ENCODE measurements at places on chromosomes 12 and 14.

DNA sequence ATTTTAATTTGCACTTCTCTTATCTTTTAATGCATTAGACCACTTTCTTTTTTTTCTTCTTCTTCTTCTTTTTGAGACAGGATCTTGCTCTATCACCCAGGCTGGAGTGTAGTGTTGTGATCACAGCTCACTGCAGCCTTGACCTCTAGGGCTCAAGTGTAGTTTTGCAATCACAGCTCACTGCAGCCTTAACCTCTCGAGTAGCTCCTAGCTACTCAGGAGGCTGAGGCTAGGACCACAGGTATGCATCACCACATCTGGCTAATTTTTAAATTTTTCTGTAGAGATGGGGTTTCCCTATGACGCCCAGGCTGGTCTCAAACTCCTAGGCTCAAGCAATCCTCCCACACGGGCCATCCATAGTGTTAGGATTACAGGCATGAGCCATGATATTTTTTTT is 12.7 kb downstream of the TMED8 start:
- DNase-seq = no peak

- DNase-seq = no peak
These were observed 150.9 kb upstream of the IGF1 start for GRCh38 chr12:102631274-102631673.

DNA sequence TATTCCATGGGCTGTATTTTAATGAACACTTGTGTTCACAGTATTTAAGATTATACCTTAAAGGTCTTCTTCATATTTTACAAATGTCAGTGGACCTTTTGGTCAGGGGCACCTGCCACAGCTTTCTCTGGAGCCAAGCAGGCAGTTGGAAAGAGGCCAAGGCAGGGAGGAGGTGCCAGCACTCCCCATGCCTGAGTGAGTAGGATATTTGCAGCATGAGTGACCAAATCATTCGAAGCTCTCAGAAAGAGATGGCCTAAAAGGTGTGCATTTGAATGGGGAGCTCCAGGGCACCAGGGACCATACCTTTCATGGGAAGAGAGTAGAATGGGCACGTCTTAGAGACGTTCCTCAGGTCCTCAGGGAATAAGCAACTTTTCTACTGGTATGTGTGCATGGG is 121.6 kb downstream of the GPR135 start:
- no peak for DNase-seq

GRCh38 chr12:119689935-119690500 is 22.1 kb downstream of the PRKAB1 start:
- DNase-seq = no peak

- DNase-seq = no peak
These were observed 15.7 kb upstream of the MAPKAPK5 start for GRCh38 chr12:111826316-111826715.

- no peak for DNase-seq
These were observed 4.0 kb downstream of the P2RX2 start for GRCh38 chr12:132622437-132623071.

DNA sequence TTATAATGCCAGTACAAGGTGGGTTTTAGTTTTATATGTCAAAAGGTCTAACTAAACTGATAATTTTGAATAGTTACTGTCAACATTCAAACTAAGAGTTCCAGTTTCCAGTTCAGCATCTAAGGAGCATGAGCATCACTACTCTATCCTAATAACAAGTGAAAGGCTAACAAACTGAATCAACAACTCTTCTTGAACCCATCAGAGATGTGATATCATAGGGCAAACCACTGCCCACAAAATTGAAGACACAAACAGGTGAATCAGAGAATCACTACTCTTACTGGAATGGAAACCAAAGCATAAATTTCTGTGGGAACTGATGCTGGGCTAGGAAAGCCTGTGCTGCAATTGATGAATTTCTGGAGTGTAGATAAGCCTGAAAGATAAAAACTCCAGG is 140.7 kb upstream of the GRIP1 start:
- no peak for DNase-seq

- DNase-seq = no peak
These were observed 825.7 kb downstream of the AACS start for GRCh38 chr12:125890971-125891370.

DNA sequence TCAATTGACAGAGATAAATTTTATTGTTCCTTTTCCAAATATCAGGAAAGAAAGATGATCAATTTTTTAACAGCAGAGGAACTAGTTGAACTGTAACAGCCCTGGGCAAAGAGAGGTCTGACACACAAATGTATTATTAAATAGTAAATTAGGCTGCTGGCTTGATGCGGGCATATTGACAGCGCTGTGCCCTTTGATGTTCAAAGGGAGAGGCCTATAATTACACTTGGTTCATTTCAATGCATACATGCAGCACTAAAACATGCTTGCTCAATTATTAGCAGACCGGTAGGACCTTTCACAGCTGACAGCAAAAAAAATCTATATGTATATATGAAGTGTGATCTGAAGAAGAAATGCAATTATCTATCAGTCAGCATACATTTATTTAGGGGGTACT is 219.8 kb downstream of the SLC2A13 start:
- DNase-seq = no peak

DNA sequence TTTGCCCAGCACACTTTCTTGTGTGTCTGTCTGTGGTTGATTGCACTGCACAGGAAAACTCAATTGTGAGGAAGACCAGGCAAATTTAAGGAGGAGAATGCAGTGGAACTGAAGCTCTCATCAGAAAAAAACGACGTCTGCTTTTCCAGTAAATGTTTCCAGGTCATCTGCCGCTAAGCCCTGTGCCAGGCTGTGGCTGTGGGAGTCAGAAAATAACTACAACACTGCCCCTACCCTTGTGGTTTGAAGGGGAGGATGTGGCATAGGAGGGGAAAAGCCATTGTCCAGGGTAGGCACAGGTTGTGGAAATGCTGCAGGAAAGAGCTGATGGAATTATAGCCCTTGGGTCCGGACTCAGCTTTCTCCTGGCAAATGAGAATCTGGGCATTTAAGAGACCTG is 259.7 kb upstream of the TMEM132C start:
- DNase-seq = no peak

DNA sequence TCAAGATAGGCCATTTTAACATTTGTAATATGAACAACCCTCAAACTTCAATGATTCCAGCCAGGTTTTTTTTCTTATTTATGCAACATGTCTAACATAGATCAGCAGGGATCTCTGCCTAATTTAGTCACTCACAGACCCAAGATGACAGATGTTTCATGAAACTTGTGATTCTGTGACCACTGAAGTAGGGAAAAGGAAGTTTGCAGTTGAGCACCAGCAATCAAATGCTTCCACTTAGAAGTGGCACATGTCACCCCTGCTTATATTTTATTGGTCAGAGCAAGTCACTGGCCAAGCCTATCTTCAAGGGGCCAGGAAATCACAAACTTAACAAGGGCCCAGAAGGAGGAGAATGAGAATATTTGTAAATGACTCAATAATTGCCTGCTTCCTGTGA is 150.6 kb downstream of the BCAT1 start:
- DNase-seq = no peak

GRCh38 chr14:100082723-100083122 is 17.5 kb downstream of the EVL start:
- no peak for DNase-seq

DNA sequence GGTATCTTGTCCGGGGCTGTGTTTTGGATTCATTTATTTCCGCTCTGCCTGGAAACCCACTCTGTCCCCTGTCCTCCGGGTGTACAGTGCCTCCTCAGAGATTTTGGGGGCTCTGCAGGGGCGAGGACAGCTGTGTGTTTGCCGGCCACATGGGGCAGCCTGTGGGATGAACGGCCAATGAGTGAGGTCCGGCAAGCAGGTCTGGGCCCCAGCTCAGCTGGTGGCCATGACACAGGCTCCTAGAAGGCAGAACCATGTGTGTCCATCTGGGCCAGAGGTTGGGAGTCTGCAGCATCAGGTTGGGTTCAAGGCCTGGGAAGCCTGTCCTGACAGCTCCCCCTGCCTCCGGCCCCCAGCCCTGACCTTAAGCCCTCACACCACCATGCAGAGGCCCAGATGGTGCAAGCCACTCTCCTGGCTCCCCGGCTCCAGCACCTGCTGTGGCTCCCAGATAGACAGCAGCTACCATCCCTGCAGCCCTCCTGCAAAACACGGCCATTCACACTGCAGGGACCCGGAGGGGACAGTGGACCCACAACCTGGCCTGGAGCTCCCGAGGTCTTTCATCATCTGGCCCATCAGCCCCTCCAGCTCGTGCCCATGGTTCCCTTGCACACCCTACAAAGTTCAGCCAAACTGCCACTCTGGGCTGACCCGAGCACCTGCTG is 220.1 kb upstream of the C14orf180 start:
- no peak for DNase-seq

DNA sequence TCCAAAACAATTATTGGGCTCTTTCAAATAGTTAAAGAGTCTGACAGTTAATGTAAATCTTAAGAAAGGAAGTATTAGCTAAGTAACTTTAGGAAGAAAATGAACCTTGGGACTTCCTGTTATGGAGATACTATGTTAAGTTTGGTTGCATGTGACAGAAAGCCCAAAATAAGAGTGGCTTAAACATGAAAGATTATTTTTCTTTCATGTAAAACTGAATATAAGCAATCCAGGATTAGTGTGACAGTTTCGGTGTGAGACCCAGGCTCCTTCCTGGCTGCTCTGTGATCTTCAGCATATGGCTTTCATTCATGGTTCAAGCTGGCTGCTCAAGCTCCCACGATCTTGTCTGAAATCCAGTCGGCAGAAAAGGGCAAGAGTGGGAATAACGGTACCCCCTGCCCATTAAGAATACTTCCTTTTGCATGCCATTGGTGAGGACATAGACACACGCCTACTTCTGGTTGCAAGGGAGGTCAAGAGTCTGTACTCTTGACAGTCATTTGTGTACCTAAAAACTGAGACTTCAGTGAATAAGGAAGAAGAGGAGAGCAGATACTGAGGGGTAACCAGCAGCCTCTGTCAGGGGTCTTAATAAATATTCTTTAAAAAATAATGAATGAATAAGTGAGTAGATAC is 2.2 kb upstream of the RPAP3 start:
- DNase-seq = no peak

DNA sequence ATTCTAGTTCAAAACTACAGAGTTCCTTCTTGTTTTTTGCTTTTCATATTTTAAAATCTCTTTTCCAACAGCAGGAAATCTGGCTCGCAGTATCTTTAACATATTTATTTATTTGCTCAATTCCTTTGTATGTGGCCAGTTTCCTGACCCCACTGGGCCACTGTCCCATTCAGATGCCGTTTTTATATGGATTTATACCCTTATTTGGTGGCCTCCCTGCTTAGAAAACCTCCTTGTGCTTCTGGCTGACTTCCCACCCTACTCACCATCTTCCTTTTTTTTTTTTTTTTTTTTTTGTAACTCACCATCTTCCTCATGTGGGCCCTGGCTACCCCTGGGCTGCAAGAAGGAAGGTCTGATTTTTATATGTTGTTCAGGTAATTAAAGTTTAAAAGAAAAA is 53.9 kb downstream of the TTLL5 start:
- no peak for DNase-seq

DNA sequence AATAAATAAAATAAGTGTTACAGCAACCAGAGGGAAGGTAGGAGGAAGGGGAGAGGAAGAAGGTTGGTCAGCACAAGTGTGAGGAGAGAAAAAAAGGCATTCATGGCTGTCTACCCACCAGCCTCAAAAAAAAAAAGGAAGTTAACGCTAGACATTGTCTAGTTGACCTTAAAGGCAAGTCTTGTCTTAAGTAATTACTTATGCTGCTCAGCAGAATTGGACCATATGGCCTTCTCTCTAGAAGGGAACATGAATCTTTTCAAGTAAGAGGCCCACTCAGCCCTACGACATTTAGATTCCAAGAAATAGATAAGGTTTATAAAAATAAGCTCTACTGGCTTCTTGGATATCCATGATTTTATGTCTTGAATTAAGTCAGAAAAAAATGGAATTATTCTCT is 172.7 kb downstream of the ETNK1 start:
- no peak for DNase-seq

GRCh38 chr14:66606826-66607225 is 98.9 kb downstream of the GPHN start:
- DNase-seq = no peak

DNA sequence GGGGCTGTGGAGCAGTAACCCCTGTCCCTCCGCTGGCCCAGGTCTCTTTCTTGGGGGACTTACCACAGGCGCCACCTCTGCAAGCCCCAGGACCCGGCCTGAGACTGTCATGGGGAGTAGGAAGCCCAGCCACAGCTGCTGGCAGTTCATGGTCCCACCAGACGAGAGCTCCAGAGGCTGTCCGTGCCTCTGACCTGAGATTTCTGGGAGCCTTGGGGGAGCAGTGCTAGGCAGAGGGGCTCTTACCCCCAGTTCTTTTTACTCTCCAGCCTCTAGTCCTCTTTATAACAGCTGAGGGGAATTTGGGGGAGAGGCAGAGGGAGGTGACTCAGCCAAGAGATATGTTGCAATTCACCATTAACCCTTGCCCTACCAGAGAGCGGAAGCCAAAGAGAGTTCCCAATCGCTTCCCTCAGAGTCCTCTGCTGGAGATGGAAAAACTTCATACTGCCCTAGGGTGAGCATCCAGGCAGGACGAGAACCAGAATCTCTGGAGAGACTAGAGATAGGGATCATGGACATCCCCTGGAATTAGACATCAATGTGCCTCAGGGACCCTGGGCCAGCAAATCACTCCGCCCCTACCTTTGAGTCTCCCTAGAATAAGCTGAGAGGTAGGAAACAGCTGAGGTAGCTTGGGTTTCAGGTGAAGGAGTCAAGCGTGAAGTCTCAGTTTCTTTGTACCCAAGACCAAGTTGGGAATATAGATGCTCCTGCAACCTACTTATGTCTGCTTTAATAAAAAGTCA is at the start of gene MMP19:
TSS of gene MMP19 (minus strand) at position 256 of the 749 bp plus-strand sequence. CDS start at position 150, 106 bp downstream.
- DNase-seq = no peak

- no peak for DNase-seq
These were observed 253.7 kb downstream of the DUSP6 start for GRCh38 chr12:89098441-89099112.

DNA sequence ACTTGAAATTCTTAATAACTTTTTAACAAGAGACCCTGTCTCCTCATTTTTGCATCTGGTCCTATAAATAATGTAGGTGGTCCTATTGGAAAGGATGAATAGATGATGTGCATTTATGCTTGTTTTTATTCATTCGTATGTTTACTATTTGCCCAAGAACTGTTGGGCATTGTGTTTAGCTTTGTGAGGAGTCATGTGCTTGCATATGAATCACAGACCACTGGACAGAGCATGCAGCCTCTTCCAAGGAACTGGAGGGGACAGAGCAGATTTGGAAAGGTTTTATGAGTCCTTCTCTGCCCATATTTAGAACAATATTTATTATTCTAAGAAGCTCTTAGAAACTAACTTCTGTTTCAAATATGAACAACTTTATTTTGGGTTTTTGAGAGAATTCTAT is 414.0 kb downstream of the SOX5 start:
- DNase-seq = no peak

GRCh38 chr12:42291680-42292079 is 34.2 kb downstream of the ZCRB1 start:
- no peak for DNase-seq

- DNase-seq = no peak
These were observed 45.9 kb upstream of the CAND1 start for GRCh38 chr12:67223225-67223624.
